Myocyte (in vitro differentiated cells): ENCODE measurements at places on chromosomes 12 and 14. TPM values are rescaled to one million over a fixed set of nuclear protein-coding genes. Genes with fewer than 3 reads are reported as not detected.

Gene KRT82
- not detected in 2 replicates for total RNA-seq

Gene GPRC5D
- not detected in 2 replicates for total RNA-seq

Gene PRR4
- total RNA-seq: 0.43 and 1.7 TPM in 2 replicates

Gene SLC35E3
- total RNA-seq: 3.0 and 4.2 TPM in 2 replicates

Gene OR11H6
- total RNA-seq: not detected in 2 replicates

Gene HOXC10
- 3.7 and 4.0 TPM in 2 replicates for total RNA-seq

Gene COCH
- total RNA-seq: 0.27 and 0.31 TPM in 2 replicates

- no peak for DNase-seq
These were observed 308.2 kb downstream of the ADGRD1 start for GRCh38 chr12:131261906-131262305.

- DNase-seq: no peak
These were observed 717.6 kb downstream of the FSCB start for GRCh38 chr14:43789458-43789857.

DNA sequence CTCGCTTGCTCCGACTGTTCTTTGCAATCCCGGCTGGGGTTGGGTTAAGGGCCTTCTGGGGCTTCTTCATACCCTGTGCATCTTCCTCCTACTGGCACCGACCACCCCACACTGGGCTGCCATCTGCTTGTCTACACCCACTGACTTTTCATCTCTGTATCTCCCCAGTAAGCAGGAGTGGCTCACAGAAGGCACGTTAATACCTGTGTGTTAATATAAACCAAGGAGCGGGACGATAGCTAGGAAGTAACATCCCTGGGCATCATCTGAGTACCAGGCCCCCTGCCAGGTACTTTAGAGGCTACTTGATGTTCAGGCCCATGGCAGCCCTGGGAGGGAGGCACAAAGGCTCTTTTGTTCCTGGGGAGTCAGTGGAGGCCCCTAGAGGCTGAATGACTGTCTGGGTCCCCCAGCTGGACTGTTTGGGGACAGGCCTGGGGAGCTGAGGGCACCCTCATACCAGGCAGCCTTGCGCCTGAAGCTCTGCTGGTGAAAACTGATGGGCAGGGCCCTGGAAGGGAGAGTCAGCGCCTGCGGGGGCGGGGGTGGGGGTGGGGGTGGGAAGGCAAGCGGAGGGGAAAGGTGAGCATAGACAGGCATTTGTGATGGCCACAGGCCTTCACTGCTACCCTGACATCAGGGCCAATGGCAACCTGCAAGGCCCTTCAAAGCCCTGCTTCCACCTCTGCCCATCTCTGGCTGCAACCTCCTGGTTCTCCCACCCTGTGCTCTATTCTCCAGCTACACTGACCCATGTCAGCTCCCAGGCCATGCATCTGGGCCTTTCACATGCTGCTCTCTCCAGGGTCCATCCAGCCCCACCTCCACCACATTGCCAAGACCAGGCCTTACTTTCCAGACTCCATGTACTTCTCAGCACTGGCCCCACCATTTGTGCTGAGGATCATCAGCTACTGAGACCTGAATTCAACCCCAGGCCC, 34.2 kb upstream of the DEGS2 start:
- DNase-seq: no peak

GRCh38 chr14:96109596-96110355, 70.6 kb downstream of the C14orf132 start:
- DNase-seq: no peak

DNA sequence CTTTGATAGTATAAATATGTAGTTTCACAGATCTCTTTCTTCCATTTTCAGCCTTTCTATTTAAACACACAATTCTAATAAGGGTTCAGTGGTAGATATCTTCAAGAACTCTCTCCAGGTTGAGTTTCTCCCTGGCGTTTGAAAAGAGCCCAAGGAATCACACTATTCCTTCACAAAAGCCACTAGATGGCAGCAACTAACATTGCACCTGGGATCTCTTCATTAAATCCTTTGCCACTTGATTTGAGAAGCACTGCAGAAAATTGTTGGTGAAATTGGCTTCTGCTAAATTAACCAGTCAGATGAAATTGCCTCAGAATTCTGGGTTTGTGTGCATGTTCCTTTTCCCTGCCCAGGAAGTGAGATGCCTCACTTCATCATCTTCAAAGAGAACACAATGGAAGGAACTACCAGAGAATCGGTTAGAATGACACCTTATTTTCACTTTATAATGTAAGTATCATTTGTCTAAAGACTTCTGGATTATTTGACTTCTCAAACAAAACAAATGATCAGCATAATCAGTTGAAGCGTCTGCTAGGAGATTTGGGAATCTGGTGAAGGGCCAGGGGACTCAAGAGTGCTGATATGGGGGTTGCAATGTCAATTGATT, 6.8 kb downstream of the CCDC198 start:
- peak; percentile 59 for DNase-seq

DNA sequence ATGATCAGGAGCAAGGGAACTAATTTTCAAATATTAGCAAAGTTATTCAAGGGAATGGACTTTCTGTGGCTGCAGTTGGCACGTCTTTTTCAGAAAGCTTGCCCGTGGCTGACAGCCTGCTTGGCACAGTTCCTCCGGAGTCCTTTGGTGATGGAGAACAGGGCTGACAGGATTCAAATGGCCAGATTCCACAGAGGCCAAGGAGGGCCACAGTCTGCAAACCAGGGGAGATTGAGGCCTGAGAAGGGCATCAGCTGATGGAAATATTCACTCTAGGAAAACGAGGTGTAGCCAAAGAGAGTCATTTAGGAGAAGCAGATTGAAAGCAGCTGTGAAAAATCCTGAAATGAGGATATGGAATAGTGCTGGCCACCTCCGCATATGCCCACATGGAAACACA, 178.3 kb downstream of the EMP1 start:
- DNase-seq: no peak

- no peak for DNase-seq
These were observed 3.7 kb downstream of the SH2B3 start for GRCh38 chr12:111409403-111409779.

DNA sequence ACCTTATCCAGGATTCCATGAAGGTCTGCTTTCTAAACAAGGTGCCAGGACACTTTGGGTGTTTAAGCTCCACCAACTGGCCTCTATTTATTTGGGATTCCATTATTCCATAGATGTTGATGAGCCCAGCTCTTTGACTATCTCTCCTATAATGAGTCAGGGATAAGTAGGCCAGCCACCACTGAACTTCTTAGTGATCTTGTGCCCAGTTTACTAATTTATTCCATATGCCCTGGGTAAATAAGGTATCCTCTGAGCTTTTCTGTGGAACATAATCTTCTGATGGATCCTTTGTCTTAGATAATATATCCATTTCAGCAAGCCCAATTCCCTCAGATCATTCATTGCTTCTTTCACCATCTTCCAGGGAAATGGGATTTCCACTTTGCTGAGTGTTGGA, 535.0 kb downstream of the FOXG1 start:
- DNase-seq: no peak

DNA sequence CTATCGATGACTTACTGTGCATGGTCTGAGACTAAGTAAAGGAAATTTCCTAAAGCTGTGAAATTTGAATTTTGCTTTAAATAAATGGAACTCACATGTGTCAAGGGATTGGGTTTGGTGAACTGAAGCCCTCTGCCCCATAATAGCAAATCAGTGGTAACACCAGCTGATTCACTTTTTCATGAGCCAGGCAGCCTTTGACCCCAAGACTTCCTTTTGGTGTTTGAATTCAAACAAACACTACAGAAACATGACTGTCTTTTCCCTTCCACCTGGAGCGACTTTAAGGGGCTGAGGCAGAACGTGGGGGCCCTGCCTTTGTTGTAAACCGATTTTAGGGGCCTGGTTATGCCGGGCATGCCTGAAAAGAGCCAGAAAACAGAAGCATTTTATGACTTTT, 28.8 kb downstream of the KCTD10 start:
- no peak for DNase-seq

DNA sequence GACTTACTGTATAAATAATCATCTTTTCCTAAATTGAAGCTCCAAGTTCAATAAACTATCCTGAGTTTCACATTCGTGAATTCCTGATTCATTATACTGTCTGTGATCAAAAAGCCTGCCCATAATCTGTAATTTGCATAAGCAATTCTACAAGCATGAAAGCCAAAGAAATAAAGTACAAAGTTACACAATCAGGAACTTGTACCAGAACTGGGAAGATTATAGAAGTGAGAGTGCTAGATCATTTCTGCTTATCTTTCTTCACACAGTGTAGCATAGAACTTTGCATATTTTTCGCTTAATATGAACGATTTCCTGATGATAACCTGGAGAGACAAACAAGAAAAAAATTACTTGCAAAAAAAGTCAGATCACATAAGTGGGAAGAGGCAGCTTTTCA, 308.2 kb downstream of the C12orf50 start:
- DNase-seq: no peak

DNA sequence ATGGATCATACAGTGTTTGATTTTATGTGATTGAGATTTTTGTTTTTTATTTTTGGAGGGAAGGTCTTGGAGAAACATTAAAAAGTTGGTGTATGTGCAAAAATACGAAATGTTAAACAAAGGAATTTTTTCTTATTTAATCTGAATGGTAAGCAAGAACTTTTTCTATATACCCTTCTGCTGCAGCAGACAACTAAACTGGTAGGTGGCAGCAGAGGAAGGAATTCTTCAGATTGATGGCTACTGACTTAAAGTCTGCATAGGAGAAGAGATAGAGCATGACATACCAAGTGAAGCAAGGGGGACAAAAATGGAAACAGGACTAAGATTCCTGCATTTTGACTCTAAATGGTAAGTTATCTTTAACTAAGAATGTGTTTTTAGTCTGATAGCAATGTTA, 42.0 kb upstream of the A2ML1 start:
- DNase-seq: peak; percentile 30

GRCh38 chr12:78181544-78182162, 351.0 kb downstream of the NAV3 start:
- DNase-seq: no peak

DNA sequence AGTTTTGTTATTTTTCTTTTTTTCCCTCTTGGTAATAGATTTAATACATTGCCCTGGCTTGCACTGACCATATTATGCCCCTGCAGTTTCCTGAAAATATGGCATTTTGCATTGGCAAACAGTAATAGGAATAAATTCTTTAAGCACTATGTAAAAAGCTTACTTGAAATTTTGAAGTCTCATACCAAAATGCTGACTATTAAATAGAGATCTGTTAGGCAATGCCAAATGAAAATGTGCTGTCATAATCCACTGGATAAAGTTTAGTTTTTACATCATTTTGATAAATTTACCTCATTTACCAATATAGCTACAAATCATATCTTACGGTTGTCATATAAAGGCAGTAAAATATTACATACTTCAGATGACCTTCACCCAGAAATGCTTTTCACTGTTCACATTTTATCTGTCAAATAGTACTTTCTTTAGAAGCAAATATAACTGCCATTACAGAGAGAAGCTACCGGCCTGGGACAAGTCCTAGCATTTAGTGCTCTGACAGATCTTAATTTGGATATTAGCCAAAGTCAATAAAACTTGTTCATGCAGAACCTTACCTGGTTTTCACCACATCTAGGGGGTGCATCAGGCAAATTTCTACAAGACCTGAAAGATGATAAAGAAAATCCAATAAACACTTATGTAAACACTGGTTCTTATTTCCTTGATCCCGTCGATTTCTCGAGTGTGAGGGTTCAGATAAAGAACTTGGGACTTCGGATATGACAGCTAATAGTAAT, 212.9 kb downstream of the PAX9 start:
- no peak for DNase-seq

DNA sequence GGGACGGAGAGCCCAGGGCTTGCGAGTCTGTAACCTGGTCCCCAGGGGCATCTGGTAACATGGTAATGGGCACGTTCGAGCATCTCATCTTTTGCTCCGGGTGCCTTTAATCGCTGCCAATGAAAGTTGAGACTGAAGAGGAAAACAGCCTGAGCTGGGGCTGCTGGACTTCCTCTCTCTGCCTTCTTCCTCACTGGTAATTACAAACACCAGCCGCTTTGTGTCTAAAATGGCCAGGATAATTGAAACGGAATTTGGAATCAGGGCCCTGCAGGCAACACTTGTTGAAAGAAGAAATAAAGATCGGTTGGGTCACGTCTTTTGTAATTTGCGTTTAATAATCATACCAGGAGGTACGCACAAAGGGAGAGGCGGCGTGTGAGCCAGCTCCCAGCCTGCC, 51.5 kb upstream of the GPATCH2L start:
- no peak for DNase-seq

DNA sequence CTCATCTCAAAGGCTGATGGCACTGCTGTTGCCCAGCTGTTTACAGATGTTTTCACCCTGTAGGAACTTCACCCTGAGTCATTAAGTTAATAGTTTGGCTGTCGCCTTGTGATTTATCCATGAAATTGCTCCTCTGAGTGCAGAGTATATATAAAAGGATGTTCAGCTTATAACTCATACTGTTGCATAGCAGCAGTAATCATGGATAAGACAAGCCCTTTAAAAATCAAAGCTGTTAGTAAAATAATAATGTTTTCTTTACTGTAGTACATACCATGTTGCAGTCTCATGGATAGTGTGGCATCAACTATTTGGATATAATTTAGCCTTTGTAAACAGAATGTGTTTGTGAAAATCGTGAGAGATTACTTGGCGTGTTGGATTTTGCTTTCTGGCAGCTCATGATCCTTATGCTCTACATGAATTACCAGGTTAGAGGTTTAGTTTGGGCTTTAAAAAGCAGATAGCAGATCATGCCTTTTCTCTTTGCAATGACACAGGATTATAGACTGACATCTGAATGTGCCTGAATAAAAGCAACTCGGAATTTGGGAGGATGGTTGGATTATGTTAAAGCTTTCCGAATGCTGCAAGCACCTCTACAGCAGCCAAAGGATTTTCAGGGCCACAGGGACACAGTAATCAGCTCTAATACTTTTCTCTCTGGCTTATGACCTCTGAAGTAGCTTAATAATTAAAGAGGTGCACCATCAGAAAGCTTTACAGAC, 279.7 kb upstream of the ATP2B1 start:
- DNase-seq: no peak

DNA sequence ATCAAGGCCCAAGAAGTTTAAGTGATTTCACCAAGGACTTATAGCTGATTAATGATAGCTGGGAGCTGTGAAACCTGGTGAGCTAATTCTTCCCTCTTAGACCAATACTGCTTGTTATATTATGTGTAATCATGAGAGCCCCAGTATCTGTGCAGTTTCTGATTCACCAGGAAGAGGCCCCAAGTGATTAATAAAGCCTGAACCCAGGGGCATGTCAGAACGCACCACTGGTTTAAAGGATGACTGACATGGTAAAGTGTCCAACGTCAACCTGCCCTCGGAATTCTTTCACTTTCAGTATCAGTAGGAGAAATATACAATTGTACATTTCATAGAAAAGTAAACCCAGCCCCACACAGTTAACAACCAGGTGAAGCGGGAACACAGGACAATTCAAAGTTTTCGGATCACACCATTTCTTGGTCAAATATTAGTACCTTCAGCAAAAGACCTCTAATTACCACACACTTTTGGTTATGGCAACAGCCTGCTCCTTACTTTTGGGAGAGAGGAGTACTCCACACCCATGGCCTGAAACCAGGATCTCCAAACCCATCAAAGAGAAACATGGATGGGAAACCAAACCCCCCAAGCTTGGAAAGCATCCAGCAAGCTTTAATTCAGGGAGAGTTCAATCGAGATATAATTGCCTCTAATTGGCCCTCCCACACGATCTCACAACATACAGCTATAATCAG, 28.5 kb downstream of the TMCC3 start:
- peak; percentile 9 for DNase-seq

- no peak for DNase-seq
These were observed 11.9 kb downstream of the DLST start for GRCh38 chr14:74893614-74894091.
